ENCODE measurements at places on chromosomes 11 and 22. TPM values are rescaled to one million over a fixed set of nuclear protein-coding genes. Genes with fewer than 3 reads are reported as not detected.

- H3K4me1 ChIP-seq = peaks cover 68% of the 10 kb centered on the region
- DNase-seq = no peak
- H3K4me3 ChIP-seq = no peak overlapping the region
- peaks cover 34% of the 10 kb centered on the region for H3K36me3 ChIP-seq
These were observed 19.4 kb downstream of the MAML2 start for GRCh38 chr11:96323642-96323985.

MYBPC3 gene
- not detected for total RNA-seq

OR51B5 gene
- total RNA-seq = not detected

DNA sequence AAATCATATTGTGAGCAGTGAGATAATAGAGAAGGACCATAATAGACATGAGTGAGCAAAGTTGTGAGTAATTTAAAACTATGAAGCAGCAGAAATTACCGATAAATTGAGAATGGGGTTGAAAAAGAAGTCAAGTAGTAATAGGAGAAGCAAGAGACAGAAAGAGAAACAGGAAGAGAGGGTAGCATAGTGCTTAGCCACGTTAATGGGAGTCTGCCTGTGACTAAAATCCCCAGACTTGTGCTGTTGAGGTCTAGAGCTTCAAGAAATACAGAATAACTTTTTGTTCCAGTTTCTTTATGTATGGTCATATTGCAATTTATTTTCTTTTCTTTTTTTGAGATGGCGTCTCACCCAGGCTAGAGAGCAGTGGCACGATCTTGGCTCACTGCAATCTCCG, 368.7 kb downstream of the METTL15 start:
- no peak overlapping the region for H3K27ac ChIP-seq
- H3K4me1 ChIP-seq = no peaks in the 10 kb centered on the region
- no peak for DNase-seq

OPCML gene
- total RNA-seq = not detected

- H3K27ac ChIP-seq = no peak overlapping the region
- DNase-seq = no peak
- no peak overlapping the region for H3K4me3 ChIP-seq
- H3K36me3 ChIP-seq = peaks cover 15% of the 10 kb centered on the region
- no peaks in the 10 kb centered on the region for H3K4me1 ChIP-seq
- no peaks in the 10 kb centered on the region for H3K27me3 ChIP-seq
These were observed 141.2 kb downstream of the MIAT start for GRCh38 chr22:26798462-26799065.

MADD gene
- 62.1 TPM for total RNA-seq

DNA sequence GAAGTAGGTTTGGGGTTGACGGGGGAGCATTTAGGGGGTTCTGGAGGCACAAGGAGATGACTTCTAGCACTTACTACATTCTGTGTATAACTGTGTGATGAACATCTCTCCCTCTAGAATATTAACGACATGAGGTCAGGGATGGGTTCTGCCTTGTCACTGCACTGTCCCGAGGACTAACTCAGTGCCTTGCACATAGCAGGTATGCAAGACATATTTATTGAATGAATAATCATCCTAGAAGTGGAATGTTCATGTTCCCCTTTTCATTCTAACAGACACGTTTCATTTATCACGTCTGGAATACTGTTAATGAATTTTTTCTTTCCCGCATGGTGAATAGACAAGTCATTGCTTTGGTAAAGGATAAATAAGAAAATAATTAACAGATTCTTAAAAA, 12.6 kb downstream of the SYT13 start:
- no peak for DNase-seq
- H3K27ac ChIP-seq = no peak overlapping the region
- no peaks in the 10 kb centered on the region for H3K36me3 ChIP-seq
- no peak overlapping the region for H3K4me3 ChIP-seq
- no peaks in the 10 kb centered on the region for H3K4me1 ChIP-seq

DNA sequence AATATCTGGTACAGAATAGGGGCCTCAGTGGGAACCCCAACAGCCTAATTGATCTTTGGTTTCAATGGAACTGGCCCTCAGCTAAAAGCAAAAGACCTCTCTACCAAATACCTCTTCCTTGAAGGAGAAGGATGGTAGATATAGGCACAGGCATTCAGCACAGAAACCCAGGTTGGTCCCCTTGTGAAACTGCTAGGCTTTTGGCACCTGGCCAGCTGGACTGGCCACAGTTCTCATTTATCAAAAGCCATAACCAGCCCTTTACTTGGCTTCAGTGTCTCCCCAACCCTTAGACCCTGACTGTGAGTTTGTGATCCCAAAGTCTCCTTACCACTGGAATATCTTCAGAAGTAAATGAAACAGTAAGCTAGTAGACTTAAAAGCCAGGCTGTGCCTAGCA, 152.9 kb downstream of the TENM4 start:
- DNase-seq = no peak
- no peaks in the 10 kb centered on the region for H3K4me1 ChIP-seq
- peaks cover 1% of the 10 kb centered on the region for H3K27me3 ChIP-seq
- no peak overlapping the region for H3K4me3 ChIP-seq
- H3K27ac ChIP-seq = no peak overlapping the region

OR5AL1 gene
- total RNA-seq = not detected

DNA sequence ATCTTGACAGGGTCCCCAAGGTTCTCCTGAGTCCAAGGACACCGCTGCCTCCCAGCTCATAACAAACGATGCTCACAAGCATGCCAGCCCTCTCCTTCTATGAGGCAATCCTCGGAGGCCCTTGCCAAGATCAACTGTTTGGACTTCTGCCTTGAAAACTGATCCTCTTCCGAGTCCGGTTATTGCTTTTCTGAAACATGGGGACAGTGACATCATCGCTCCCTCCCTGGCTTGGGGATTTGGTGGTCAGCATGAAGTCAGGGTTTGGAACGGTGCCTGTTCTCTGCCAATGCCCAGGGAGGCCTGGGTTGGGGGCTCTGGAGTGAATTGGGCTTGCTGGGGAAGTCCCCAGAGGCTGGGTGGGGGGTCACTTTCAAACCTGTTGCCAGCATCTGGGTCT, 149.3 kb downstream of the FBXO7 start:
- no peak overlapping the region for H3K27ac ChIP-seq
- DNase-seq = no peak
- peaks cover 11% of the 10 kb centered on the region for H3K27me3 ChIP-seq
- H3K4me1 ChIP-seq = no peaks in the 10 kb centered on the region
- no peak overlapping the region for H3K4me3 ChIP-seq

GRCh38 chr11:12094872-12095800, 15.3 kb upstream of the MICAL2 start:
- peaks cover 14% of the 10 kb centered on the region for H3K4me1 ChIP-seq
- H3K36me3 ChIP-seq = no peaks in the 10 kb centered on the region
- no peak overlapping the region for H3K27ac ChIP-seq
- DNase-seq = no peak

OR4A5 gene
- total RNA-seq = not detected

DNA sequence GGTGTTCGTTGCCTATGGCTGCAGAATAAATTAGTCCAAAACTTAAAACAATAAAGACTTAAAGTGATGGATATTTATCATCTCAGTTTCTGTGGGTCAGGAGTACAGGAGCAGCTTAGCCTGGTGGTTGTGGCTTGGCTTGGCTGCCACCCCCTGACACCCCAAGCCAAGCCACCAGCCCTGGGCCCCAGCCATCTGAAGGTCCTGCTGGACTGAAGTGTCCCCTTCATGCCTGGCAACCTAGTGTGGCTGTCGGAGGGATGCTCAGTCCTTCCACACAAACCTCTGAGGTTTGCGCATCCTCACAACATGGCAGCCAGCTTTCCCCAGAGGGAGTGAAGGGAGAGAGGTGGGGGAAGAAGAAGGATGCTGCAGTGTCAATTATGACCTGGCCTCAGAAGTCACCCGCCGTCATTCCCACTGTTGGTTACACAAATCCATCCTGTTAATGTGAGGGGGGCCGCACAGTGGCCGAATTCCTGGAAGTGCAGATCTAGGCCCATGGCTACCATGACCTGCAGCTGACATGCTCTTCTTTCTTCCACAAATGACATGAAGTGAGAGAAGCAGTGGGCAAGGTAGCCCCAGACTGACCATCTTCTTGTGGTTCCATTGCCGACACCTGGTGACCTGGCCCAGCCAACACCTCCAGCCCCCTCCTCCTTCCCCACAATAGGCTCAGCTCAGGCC, 31.1 kb downstream of the IGF2 start:
- H3K27ac ChIP-seq = no peak overlapping the region
- no peaks in the 10 kb centered on the region for H3K36me3 ChIP-seq
- H3K4me1 ChIP-seq = no peaks in the 10 kb centered on the region
- no peak overlapping the region for H3K4me3 ChIP-seq

HBB gene
- total RNA-seq = not detected

LDHAL6A gene
- total RNA-seq = 0.19 TPM

- H3K4me1 ChIP-seq = peaks cover 75% of the 10 kb centered on the region
- no peaks in the 10 kb centered on the region for H3K36me3 ChIP-seq
- H3K27me3 ChIP-seq = no peaks in the 10 kb centered on the region
- peak overlapping the region; percentile 94 for H3K27ac ChIP-seq
These were observed 35.6 kb downstream of the ETS1 start for GRCh38 chr11:128551611-128552335.

- H3K27ac ChIP-seq = no peak overlapping the region
- H3K4me3 ChIP-seq = no peak overlapping the region
- peaks cover 9% of the 10 kb centered on the region for H3K4me1 ChIP-seq
- no peak for DNase-seq
- H3K36me3 ChIP-seq = no peaks in the 10 kb centered on the region
These were observed 148.2 kb downstream of the NECTIN1 start for GRCh38 chr11:119580751-119581150.

- no peak for DNase-seq
- H3K27ac ChIP-seq = no peak overlapping the region
- no peaks in the 10 kb centered on the region for H3K36me3 ChIP-seq
- no peak overlapping the region for H3K4me3 ChIP-seq
- H3K27me3 ChIP-seq = peaks cover 4% of the 10 kb centered on the region
These were observed 238.0 kb upstream of the NARS2 start for GRCh38 chr11:78812513-78813293.

DNA sequence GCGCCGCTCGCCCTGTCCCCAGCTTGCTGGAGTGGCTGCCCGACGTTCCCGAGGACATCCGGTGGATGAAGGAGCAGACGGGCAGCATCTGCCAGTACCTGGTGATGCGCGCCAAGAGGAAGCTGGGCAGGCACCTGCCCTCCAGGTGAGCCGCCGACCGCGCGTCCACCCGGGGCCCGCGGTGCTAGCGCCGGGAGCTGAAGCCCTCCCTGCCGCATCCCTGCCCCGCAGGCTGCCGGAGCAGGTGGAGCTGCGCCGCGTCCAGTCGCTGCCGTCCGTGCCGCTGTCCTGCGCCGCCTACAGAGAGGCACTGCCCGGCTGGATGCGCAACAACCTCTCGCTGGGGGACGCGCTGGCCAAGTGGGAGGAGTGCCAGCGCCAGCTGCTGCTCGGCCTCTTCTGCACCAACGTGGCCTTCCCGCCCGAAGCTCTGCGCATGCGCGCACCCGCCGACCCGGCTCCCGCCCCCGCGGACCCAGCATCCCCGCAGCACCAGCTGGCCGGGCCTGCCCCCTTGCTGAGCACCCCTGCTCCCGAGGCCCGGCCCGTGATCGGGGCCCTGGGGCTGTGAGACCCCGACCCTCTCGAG, 3.3 kb upstream of the CRACR2B start:
- H3K27me3 ChIP-seq = peaks cover 19% of the 10 kb centered on the region
- peaks cover 15% of the 10 kb centered on the region for H3K36me3 ChIP-seq
- no peak overlapping the region for H3K27ac ChIP-seq
- DNase-seq = no peak
- peaks cover 26% of the 10 kb centered on the region for H3K4me1 ChIP-seq

- no peaks in the 10 kb centered on the region for H3K36me3 ChIP-seq
- no peaks in the 10 kb centered on the region for H3K4me1 ChIP-seq
- H3K27ac ChIP-seq = no peak overlapping the region
- no peaks in the 10 kb centered on the region for H3K27me3 ChIP-seq
These were observed 103.6 kb upstream of the OR9G4 start for GRCh38 chr11:56852131-56852530.

GRCh38 chr11:72589802-72590761, 84.1 kb downstream of the PDE2A start:
- peak; percentile 70 for DNase-seq
- peaks cover 43% of the 10 kb centered on the region for H3K27me3 ChIP-seq
- H3K36me3 ChIP-seq = no peaks in the 10 kb centered on the region
- H3K27ac ChIP-seq = no peak overlapping the region

Measured in activated CD4-positive, alpha-beta memory T cell treated with anti-CD3 and anti-CD28 coated beads for 36 hours (primary cell).